ENCODE measurements at places on chromosomes 3 and 15. TPM values are rescaled to one million over a fixed set of nuclear protein-coding genes. Genes with fewer than 3 reads are reported as not detected.
A peak's percentile ranks its signal among the peaks of the same experiment; 100 is the strongest.

DNA sequence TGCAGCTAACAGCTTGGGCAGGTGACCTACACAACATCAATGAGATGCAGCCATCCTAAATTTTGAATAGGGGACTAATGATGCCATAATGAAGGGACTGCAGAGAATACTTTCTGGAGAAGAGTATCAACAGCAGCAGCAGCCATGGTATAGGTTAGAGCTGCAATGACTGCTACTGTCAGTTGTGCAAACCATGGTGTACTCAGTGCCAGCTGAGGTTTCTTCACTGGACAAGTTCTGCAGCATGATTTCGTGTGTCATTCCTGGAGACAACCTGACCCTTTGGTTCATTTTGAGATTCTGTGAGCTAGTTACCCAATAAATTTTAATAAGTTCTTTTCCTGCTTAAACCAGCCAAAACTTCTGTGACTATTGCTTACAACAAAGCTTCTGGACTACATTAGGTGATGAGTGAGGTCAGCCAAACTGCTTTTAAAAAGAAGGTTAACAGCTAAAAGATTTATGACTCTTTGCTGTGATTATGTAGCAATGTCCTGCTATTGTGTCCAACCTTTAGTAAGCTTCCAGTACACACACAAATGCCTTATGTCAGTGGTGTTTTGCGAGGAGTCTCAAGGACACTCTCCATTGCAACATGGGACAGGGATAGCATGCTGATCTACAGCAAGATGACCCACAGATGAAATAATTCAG lies 4.8 kb upstream of the DAZL start:
- DNase-seq = peak; percentile 62

- DNase-seq = no peak
Observed at GRCh38 chr3:30059240-30059639, 547.2 kb upstream of the TGFBR2 start.

Gene RMDN3
- 34.0 TPM for total RNA-seq

Gene CCRL2
- 6.0 TPM for total RNA-seq

DNA sequence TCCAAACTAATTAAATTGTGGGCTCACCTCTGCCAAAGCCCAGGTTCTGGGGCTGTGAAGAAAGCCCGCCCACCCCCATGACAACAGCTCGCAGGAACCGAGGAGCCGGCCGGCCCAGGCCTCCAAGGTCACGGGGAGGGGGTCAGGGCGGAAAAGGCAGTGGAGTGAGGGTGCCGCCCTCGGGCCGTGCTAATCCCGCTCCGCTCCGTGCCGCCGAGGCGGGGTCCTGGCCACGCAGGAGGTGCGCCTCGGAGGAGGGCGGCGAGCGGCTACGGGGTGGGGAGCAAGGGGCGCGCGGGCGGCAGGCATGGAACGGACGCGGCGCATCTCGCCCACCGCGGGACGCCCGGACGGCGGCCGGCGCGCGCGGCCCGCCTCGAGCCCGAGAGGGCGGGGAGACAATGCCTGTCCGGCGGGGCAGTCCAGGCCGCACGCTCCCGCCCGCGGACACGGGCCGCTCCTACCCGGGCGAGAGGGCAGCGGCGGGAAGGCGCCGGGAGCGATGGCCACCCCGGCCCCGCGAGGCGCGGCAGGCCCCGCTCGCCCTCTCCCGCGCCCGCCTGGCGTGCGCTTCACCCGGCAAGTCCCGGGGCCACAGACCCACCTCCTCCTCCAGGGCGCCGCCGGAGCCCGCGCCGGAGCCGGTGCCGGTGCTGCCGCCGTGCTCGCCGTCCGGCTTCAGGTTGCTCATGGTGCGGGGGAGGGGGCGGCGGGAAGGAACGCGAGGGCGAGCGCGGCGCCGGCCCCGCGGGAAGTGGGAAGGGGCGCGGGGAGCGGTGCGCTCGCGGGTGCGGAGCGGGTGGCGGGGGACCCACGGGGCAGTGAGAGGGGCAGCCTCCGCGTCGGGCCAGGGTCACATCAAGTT lies 528 bp downstream of the RBPMS2 start:
- no peak for DNase-seq

Gene BLOC1S6
- total RNA-seq = 28.6 TPM

- DNase-seq = peak; percentile 80
Observed at GRCh38 chr3:49924683-49925082, 4.9 kb downstream of the MON1A start.

GRCh38 chr15:80611543-80612080 lies 83.5 kb upstream of the ABHD17C start:
- DNase-seq = no peak

Data from PC-3 (cell line).